DND-41 (cell line): ENCODE measurements at places on chromosomes 12 and 14.

DNA sequence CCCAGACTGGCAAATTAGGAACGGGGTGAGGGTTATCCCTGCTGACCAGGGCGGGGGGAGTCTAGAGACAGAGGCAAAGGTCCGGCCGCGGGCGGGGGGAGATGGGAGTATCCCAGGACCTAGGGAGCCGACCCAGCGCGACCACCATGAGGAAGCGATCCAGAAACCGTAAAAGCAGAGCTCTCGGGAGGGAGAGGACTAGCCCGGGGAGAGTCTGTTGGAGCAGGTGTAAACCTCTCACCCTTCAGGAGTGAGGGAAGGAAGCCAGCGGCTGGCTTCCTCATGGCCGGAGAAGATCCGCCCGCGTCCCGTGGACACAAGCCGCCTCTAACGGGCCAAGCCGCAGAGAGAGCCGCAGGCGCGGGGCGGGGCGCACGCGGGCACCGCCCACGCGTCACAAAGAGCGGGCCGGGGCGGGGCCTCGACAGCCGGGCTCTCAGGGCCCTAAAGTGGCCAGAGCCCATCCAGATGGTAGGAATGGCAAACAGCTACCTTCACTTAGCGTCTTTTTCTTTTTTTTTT, at the start of gene ACRBP:
ACRBP (minus strand) TSS at position 350 of the 522 bp plus-strand sequence; CDS start at position 284, 66 bp downstream.
- no peak for DNase-seq

DNA sequence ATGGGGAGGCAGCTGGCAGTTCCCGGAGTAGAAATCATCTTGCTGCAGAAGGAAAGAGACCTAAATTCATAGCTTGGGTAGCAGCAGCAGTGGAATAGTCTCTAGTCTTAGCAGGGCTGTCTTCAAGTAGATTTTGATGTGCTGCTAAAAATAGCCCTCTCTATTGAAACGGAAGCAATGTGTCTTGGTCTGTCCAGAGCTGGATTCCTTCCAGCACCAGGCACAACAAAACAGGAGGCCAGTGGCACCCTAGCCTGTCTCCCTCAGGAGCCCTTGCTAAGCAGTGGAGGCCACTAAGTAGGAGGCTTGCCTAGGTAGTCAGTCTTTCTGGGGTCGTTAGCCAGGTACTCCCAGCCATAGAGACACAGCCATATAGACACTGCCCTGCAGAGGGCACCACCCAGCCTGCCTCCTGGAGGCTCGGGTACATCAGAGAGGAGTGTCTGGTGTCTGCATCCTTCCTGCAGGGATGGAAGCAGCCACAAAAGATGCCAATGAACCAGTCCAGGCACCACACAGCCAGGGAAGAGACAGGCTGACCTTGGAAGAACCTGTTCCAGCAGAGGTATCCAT, 97.5 kb downstream of the CRACR2A start:
- DNase-seq, result peak; percentile 28

DNA sequence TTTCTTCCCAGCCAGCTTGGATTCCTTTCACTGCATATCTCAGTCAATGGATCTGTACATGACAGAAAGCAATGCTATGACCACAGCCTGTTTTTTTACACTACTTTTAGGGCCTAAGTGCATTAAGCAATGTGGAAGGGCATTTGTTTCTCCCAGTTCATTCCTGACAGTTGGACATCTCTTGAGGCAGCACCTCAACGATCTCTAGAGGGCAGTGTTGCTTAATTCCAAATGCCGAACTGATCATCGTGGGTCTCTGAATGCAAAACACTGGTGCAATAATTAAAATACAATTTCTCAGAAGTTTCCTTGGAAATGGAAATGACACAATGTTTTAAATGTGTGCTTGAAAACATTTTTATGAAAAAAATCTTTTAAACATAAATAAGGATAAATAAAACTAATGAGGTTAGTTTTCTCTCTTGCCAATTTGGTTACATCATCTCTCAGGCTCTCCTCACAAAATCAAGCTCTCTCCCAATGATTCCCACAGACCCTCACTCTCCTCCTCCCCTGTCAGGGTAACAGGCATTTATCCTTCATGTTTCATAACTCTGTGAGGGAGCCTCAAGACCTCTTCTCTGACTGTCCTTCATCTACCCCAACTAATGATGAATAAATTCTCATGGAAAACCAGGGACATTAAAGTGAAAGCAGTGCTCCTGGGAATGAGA, 192.4 kb upstream of the SLC16A7 start:
- DNase-seq, result peak; percentile 53

DNA sequence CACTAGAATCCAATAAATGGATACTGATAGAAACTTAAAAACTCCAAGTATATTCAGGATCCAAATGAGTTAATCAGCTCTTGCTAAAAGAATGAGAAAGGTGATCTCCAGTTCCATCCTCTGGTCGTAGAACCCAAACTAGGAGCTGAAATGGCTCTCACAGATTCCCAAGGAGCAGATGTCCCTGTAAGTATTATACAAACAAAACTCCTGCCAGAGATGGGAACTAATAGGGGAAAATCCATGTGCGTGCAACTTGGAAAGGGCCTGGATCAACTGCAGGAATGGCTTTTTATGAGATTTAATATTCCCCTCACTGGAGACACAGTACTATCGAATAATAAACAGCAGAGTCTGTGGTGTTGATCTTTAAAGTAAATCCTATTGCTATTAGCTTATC, 309.2 kb upstream of the TBX3 start:
- no peak for DNase-seq

GRCh38 chr14:22848351-22849164, 12.2 kb downstream of the MMP14 start:
- DNase-seq, result no peak

GRCh38 chr12:116067892-116068291, 209.6 kb downstream of the MED13L start:
- no peak for DNase-seq

- no peak for DNase-seq
These were observed 5.5 kb downstream of the ASIC1 start for GRCh38 chr12:50062728-50063460.
